ENCODE measurements at places on chromosomes 1 and 21.

GRCh38 chr1:183612407-183612806, 22.1 kb upstream of the NCF2 start:
- DNase-seq: no peak

DNA sequence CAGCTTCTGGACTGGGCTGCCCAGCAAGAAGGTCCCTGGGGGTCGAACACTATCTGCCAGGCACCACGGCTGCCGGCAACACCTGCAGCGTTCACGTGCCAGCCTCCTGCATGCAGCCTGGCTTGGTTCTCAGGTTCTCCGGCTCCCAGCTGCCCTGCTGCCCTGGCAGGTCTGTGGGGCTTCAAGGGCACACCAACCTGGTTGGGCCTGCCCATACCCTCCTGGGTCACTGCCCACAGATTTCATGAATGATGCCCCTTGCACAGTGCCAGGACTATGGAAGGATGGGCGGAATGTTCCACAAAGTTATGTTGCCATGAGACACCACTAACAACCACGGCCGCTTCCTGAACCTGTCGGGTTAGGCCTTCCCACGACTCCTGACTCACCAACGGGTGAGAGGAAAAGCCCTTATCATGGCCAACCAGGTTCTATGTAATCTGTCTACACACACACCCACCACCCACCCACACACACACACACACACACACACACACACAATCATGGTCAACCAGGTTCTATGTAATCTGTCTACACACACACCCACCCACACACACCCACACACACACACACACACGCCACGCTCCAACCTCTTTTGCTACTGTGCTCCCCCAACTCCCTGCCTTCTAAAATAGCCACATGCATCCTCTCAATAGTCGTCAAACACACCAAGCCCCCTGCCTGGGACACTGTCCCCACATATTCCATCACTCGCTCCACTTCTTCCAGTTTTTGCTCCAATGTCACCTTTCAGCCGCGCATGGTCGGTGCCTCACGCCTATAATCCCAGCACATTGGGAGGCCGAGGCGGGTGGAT, 32.2 kb downstream of the HSPG2 start:
- DNase-seq: no peak

DNA sequence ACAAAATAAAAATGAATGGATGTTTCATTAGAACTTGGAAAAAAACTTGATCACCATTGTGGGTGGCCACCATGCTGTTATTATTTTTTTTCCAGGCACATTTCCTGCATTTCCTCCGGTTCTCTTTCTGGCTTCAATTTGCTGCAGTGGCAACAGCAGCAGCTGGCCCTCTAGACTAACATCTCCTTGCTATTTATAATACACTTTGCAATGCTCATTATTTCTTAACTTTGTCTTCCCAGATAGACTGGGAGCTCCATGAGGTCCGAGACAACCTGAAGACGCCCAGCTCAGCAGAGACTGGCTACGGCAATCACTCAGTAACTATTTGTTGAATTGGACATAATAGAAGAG, 53.4 kb upstream of the ATP5PO start:
- no peak for DNase-seq

- no peak for DNase-seq
Observed at GRCh38 chr1:18642278-18643095, 11.8 kb downstream of the PAX7 start.

DNA sequence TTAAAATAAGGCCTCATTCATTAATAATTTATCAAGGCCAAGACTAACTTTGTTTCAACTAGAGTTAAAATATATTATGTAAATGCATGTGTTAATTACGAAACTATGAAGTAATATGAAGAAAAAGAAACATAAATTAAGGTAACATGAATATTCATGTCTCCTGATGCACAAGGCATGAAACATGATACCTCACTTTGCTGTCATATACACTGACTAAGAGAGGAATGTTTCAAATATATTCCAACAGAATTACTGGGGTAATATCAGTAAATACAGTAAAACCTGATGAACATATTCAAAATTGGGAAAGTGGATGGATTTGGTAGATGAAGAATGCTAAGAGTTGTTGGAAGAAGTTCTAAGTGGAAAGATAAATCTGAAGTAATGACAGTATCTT, 274.6 kb downstream of the LRRC7 start:
- no peak for DNase-seq

DNA sequence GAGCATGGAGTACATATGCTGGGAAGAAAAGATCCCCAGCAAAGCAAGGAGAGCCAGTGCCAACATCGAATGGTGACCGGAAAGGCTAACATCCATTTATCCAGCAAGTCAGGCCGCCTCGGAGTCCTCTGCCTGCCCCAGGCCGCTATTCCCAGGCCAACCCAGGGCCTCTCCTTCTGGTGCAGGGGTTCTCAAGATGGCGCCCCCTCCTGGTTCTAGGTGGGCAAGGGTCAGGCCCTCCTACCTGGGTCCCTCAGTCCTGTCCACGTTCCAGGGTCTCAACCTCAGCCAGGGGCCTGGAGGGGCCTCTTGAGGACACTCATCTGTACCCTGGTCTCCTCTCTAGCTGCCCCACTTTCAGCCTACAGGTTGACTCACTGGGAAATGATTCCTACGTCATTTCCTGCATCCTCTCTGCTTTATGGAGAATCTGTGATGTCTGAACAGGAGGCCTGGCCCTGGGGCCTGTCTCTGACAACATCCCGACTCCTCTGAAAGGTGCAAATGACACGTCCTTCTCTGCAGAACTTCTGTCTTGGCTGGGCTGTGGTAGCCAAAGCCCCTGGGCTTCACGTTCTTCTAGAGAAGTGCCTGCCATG, 145.3 kb downstream of the PSMG1 start:
- DNase-seq: no peak

DNA sequence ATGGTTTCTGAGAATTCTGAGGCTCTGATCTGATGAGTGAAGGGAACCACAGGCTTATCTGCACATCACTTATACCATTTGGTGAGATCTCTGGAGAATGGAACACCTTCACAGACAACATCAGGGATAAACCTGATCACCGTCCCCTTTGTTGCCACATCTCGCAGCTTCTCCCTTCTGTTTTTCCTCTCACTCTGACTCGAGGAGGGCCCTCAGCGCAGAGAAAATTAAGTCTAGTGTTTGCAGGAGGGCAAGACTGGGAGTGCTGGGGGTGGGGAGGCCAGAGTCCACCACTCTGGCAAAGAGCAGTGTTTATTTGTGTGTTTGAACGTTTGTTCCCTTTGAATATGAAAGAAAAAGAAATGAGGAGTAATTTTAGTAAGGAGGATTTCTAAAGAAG, 29.0 kb upstream of the BATF3 start:
- DNase-seq: no peak

GRCh38 chr1:28062806-28063205, 25.6 kb downstream of the EYA3 start:
- DNase-seq: no peak

DNA sequence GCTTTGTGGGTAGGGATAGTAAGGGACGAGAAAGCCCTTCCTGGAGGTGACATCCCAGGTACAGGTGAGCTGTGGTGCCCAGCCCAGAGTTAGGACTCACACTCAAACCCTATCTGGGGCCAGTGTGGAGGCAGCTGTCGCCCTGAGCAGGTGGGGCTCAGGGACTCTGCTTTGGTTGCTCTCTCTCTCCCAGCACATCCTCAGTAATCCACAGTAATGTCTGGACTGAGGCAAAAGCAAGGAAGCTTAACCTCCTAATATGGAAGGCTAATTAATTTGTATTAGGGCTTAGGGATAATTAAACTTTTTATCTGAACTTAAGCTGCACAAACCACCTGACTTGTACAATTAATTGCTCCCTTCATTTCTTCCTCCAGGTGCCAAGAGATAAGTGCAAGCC, 38.2 kb downstream of the DDX20 start:
- no peak for DNase-seq

DNA sequence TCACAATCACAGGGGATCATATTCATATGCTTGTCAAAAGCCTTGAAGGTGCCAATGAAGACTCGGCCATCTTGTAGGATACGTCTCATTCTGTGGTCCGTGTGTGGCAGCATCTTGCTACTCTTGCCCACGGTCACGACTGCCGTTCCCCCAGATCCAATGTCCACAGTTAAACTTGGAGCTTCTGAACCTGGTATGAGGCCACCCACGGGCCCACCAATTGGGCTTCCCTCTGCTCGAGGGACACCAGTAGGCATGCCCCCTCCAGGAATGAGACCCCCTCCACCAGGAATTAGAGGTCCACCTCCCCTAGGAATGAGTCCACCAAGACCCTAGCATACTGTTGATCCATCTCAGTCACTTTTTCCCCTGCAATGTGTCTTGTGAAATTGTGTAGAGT, 39.6 kb downstream of the MORN1 start:
- no peak for DNase-seq

DNA sequence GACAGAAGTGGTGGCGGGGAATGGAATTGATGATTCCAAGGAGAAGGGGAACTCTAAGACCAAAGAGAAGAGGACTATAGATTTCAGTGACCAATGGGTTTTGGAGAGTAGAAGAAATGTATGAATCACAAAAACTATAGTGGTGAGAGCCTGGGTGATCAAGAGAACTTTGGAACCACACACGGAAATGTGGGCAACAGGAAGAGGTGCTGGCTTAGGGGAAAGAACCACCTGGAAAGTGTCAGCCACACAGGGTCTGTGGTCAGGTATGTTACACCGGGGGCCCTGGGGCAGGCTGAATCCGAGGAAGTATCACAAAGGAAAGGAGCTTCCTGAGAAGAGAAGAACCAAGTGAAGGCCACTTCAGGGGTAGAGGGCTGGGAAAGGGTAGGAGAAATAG, 11.5 kb upstream of the CHIA start:
- DNase-seq: no peak
